ENCODE measurements at places on chromosomes 7 and 10.

- DNase-seq = no peak
Measured at GRCh38 chr7:85217085-85217484, 30.2 kb upstream of the SEMA3D start.

DNA sequence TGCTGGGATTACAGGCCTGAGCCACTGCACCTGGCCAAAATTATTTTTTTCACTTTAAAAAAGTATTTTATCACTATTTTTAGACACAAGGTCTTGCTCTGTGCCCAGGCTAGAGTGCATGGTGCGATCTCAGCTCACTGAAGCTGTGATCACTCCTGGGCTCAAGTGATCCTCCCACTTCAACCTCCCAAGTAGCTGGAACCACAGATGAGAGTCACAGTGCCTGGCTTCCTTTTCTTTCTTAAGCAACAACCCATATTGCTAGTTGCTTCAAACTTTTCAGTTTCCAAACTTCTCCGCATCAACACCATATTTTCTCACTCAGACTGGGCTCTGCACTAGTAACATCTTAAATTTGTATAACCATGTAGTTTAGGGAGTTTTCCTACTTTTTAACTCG, 9.5 kb upstream of the SMC3 start:
- no peak for DNase-seq

DNA sequence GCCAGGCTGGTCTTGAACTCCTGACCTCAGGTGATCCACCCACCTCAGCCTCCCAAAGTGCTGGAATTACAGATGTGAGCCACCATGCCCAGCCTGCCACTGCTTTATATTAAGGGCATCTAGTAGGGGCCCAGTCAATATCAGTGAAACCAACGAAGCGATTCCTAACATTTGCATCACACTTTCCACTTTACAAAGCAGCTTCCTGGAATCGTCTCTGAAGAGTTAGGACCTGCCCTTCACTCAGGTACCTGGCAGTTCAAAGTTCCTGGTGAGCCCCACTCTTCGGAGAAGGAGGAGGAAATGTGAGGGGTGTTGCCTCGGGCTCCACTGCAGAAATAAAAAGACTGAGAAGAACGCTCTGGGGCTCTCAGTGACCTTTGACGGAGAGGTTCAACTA, 31.1 kb upstream of the EZH2 start:
- no peak for DNase-seq

DNA sequence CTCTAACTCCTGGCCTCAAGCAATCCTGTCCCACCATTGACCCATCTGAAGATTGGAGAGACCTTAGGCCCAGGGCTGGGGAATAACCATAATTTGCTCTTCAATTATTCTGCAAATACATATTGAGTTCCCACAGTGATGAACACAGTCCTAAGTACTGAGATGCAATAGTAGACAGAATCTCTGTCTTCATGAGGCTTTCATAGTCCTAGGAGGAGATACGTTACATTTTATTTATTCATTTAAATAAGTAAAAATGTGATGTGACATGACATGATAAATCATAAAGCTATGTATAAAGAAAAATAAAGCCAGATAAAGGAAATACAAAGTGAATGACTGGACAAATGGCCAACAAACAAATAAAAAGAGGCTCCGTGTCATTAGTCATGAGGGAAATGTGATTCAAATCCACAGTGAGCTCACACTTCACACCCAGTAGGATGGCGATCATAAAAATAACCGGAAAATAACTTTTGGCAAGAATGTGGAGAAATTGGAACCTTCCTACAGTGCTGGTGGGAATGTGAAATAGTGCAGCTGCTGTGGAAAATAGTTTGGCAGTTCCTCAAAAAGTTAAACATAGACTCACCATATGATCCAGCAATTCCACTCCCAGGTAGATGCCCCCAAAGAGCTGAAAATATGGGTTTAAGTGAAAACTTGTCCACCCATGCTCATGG, 52.1 kb upstream of the JCAD start:
- no peak for DNase-seq

DNA sequence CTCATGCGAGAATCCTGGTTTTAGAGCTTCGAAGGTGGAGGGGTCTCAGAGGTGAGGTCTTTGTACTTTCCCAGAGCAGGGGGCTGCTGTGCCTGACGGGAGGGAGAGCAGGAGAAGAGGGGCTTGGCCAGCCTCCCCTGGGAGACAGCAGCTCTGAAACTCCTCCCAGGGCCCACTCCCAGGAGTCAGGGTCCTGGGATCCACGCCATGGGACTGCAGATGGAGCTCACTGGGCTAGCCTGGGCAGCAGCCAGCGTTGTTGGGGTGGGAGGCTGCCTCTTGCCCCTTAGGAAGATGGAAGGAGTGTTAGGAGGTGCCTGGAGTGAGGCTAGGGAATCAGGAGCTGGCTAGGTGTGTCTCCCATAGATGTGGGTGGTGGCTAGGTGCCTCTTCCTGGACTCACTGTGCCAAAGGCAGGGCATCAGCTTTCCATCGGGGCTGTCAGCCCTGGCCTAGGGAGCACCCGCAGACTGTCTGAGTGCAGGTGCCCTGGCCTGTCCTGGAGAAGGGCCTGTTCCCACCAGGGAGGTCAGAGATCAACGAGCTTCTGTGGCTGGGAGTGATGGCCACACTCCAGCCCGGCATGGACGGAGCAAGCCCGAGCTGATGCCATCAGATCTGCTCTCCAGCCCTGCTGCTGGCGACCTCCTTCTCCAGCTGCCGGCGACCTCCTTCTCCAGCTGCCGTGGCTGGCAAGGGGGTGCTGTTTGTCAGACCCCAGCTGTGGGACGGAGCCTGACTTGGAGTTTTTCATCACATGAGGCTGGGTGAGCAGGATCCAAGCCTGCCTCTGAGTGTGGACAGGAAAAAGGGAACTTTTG, 111.3 kb downstream of the PTPN20 start:
- DNase-seq = no peak

DNA sequence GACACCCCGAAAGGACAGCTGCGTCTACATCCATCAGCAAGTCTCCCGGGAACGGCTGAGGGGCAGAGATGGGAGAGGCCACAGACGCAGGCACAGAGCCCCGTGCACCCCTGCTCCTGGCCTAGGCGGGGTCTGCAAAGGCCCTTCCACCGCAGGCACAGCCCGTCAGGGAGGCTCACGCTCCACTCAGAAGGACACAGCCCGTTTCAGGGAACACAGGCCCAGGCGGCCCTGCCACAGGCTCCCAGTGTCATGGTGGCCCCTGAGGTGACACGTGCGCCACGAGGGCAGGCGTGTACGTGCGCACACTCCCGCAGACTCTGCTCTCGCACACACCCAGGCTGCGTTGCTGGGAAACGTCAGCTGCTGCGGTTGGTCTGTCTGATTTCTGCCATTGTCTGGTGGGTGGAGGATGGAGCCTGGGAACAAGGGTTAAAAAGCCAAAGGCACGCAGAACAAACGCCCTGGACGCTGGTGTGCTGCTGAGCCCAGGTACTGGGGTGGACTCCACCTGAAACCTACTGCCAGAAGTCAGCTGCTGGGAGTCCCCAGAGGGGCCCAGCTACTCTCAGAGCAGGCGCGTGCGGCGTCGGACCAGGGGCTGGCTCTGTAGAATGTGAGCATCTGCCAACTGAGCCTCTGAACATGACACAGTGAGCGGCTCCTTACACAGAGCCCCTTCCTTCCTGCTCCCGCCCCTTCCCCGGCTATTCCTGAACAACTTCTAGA, 13.1 kb downstream of the GPER1 start:
- no peak for DNase-seq

Data from anterior cingulate cortex (tissue), 58 donors.